ENCODE measurements at places on chromosomes 13 and 19.

GRCh38 chr19:29483641-29483920 is 42.2 kb upstream of the VSTM2B start:
- no peak for DNase-seq

- no peak for DNase-seq
Measured at GRCh38 chr19:18453269-18454024, 15.5 kb upstream of the ISYNA1 start.

DNA sequence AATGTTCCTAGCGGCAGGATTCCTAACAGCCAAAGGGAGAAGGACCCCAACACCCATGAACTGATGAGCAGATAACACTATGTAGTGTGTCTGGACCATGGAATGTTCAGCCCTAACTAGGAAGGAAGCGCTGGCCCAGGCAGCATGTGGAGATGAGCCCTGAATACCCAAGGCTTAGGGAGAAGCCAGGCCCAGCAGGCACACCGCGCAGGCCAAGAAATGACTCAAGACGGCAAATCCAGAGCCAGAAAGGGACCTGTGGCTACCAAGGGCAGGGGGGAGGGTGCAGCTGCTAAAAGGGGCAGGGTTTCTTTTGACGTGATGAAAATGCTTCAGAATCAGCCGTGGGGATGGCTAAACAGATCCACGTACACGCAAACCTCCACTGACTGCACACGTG is 20.7 kb upstream of the TINCR start:
- no peak for DNase-seq

DNA sequence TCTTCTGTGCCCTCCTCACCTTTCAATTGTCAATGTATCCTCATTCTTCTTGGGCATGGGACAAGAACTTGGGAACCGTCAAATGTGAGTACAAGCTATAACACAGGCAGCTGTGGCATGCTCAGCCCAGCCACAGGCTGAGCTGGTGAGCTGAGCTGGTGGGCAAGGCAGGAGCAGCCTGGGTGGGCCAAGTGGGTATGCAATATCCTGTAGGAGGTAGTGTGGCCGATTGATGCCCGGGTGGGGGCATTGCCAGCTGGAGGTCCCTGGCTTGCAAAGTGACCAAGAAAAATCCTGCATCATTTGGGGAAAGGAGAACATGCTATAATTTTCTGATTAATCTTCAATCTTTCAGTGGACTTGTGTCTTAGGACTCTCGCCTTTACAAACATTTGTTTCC is 507.2 kb upstream of the SLC10A2 start:
- DNase-seq, result no peak

DNA sequence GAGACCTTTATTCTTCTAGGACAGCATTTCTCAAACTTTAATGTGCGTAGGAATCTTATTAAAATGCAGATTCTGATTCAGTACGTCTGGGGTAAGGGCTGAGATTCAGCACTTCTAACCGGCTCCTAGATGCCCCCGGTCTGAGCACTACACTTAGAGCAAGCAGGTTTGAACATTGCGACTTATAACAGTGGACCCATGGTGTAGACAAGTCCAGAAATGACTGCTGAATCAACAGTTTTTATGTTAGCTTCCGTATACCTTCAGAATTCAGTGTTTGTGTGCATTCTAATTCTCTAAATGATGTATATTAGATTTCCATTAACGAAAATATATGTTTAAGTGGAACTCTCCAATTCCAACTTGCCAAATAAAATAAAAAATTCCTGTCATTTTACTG is 17.5 kb upstream of the CPB2 start:
- no peak for DNase-seq

DNA sequence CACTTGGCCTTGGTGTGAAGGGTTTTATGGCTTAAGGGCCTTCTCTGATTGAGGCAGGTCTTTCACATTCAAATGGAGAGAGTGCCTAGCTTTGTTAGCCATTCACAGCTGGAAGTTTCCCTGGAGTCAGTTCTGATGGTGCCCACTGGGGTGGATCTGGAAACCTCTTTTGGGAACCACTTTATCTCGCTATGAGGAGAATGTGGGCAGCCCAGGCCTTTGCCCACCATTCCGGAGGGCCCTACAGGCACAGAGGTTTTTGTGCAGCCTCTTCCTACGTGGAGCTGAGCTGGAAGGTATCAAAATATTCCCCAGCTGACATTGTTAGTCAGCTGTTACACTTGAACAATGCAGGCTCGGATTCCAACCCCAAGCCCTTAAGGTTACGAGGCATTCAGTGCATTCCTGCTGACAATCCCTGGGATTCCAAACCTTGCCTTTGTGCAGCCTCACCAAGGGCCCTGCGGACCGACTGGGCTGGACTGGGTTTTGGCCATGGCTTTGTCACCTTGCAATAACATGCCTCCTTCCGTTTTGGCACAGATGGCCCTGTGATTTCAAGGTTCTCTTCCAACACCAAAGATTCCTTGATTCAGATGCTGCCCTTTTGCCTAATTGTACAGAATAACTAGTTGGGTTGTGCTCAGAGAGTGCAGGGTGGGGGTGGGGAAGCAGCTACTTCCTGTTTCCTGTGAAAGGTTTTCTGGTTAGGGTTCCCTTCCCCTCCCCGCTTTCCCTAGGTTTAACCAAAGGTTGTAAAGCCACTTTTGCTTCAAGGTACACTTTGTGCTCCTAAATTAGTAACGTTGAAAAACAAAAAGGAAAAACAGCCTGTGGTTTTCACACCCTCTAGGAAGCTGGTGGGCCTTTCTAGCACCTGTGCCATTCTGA is 27.0 kb downstream of the SAE1 start:
- peak; percentile 53 for DNase-seq

Measured in femur (tissue), 1 donor.